ENCODE measurements at places on chromosomes 1 and 21.

GRCh38 chr1:37290718-37291117 lies 183.7 kb upstream of the ZC3H12A start:
- DNase-seq = no peak

- no peak for DNase-seq
These were observed 20.0 kb upstream of the WARS2 start for GRCh38 chr1:119160409-119160808.

- DNase-seq = peak; percentile 56
These were observed 1.7 kb downstream of the DCAF8 start for GRCh38 chr1:160260406-160261382.

- peak; percentile 65 for DNase-seq
These were observed 33.6 kb downstream of the RUNX1 start for GRCh38 chr21:35015435-35016024.

- DNase-seq = no peak
These were observed 18.6 kb upstream of the TTC34 start for GRCh38 chr1:2819831-2820730.

DNA sequence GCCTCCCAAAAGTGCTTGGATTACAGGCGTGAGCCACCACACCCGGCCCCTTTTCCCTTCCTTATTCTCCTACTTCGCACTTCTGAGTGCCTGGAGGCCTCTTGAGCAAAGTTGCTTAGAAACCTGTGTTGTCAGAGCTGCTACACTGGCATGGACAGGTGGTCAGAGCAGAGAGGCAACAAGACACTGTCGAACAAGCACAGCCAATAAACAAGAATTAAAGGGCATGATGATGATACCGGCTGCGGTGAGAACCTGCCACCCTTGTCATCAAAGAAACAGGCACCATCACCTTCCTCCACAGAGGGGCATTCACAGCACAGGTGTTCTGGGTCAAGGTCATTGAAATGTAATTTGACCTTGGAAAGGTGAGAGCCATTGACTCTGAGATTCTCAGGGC lies 23.3 kb downstream of the STUM start:
- peak; percentile 13 for DNase-seq

- no peak for DNase-seq
These were observed 115.9 kb downstream of the IFI44 start for GRCh38 chr1:78765489-78765888.

GRCh38 chr1:2646837-2647236 lies 14.0 kb upstream of the MMEL1 start:
- DNase-seq = peak; percentile 12

DNA sequence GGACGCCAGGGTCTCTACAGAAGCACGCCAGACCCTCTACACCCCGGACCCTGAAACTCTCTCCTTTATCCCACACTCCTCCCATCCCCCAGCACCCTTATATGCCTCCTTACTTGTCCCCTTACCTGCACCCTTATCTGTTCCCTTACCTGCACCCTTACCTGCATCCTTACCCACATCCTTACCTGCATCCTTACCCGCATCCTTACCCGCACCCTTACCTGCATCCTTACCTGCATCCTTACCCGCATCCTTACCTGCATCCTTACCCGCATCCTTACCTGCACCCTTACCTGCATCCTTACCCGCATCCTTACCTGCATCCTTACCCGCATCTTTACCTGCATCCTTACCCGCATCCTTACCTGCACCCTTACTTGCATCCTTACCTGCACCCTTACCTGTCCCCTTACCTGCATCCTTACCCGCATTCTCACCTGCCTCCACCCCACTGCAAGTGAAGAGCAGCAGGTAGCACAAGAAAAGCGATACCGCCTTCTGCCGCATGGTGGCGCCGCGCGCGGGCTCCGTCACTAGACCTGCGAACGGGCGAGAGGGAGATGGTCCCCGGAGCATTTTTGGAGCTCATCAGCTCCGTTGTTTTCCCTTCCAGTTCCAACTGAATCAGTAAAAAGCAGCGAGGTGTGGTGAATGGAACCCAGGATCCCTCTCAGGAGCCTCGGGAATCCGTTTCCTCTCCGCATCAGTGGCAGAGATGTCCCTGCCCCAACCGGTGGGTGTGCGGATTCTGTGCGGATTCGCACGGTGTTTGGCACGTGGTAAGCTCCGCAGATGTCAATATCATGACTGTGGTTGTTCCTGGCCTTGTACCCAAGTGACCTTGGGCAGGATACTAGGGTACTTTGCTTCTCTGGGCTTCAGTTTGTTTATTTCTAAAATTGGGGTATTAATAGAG lies 2.9 kb downstream of the IFI6 start:
- DNase-seq = peak; percentile 84

DNA sequence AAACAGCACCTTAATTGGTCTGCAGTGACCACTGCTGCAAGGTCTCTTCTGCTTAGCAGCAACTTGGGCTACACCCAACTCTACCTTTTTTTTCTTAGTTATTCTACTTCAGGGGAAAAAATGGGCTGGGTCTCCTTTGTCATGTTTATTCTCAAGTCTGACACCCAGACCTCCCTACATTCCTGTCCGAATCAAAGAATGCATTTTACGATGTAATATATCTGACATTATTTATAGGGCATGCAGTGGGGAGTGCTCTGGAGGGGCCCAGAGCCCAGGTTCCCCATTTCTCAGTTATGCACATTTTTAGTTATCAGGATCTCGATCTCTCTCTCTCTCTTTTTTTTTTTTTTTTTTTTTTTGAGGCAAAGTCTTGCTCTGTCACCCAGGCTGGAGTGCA lies 50.5 kb downstream of the OPTC start:
- DNase-seq = no peak

DNA sequence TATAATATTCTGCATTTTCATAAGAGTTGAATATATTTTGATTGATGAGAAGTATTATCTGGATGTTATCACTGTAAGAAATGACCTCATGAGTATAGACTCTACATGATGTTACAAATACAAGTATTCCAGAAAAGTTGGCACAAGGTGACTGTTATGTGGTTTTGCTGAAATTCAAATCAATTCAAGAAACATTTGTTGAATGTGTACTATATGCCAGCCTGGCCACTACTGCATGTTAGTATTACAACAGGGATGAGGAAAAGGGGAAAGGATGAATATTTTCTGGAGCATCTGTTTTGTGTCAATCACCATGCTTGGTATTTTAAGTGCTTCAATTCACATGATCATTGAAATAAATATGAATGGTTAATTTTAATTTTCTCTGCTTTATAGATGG lies 250.9 kb upstream of the PBX1 start:
- no peak for DNase-seq

- no peak for DNase-seq
These were observed 19.1 kb upstream of the AVPR1B start for GRCh38 chr1:206136241-206136640.

DNA sequence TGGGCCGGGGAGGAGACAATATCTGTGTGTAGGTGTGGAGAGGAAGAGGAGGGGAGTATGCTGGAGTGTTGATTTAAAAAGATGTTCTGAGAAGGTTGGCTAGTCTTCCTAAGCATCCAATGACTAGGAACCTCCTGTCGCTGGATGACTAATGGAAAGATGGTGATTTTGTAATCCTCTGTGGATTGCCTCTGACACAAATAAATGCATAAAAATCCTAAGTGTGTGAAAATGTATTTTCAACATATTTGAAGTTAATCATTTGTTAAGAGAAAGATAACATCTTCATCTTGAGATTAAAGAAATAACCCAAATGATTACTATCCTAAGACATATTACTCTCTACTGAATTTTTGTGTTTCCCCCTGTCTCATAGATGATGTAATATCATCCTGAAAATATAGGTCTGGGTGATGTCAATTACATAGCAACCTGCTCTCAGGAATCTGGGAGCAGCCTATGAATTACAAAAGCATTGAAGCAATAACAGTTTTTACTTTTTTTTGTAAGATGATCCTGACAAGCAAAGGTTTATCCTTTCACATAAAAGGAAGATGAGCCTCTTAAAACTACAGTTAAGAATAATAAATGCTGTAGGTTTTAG lies 220.5 kb upstream of the MAP1LC3C start:
- DNase-seq = no peak

- DNase-seq = no peak
These were observed 9.1 kb upstream of the COA7 start for GRCh38 chr1:52706941-52707926.

DNA sequence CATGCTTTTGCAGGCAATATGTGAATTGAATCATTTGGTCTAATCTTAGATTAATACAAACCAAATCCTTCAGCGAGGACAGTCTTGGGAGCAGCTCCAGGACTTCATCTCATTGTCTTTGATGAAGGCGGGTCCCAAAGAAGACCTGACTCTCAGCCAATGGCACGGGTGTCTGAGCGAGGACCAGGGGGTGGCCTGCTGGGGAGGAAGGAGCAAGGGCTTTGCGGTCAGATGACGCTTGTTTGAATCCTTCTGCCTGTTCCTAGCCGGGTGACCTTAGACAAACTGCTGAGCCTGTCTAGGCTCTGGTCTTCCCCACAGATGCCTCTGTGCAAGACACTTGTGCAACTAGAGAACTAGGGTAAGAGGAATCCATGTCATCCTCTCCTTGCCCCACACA lies 312.1 kb upstream of the VAMP3 start:
- no peak for DNase-seq

DNA sequence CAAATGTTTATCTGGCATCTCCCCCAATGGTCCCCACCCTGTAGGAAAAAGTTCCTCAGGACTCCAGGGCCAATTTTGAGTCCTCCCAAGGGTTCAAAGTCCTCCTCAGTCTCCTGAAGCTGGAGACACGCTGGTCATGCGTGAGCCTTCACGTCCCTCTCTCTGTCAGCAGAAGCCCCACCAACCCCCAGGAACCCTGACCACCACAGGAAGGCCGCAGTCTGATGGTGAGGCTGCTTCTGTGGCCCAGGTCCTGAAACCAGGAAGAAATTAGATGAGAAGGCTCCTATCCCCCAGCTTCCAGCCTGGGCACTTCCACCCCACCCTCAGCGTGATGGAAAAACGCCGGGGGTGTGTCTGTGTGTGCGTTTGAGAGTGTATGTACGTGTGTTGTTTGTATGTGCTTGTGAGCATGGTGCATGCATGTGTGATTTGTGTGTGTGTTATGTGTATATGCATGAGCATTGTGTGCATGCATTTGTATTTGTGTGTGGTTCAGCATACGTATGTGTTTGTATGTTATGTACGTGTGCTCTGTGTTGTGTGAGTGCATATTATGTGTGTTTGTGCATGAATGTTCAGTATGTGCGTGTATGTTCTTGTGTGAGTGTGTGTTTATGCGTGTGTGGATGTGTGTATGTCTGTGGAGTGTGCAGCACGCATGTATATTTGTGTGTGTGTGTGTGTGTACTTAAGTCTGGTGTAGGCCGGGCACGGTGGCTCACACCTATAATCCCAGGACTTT lies 92.5 kb downstream of the SIK1 start:
- DNase-seq = no peak

DNA sequence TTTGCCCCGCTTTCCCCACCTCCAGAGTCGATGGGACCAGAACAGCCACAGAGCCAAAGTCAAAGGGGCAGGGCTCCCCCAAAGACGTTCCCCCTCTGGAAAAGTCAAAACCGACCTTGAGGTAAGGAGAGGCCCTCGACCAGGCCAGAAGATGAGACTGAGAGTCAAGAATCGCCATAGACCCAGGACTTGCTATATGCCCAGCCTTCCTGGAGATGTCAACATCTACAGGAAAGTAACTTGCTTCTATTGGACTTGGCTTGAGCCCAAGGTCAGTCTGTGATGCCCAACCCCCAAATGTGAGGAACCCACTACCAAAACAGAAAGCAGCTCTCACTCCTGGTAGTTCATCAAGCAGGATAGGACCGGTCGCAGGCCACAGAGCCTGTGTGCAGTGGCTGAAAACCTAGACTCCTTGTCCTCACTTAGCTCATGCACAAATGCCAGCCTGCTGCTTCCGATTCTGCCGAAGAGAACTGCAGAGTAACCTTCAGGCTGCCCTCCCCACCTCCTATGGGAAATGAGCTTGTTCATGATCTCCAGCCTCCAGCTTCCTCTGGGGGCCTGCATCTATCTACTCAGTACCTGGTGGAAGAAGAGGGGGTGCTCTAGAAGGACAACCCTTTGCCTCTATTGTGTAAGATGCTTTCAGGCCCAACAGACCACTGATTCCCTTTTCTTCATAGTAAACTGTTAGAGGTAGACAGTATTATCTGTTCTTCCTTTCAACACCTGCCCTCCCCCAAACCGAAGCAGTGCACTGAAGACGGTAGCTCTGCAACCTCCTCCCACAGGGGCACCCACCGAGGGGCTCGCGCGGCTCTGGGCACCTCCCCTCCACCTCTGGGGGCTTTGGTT lies 1.4 kb downstream of the ACOT7 start:
- DNase-seq = peak; percentile 58

DNA sequence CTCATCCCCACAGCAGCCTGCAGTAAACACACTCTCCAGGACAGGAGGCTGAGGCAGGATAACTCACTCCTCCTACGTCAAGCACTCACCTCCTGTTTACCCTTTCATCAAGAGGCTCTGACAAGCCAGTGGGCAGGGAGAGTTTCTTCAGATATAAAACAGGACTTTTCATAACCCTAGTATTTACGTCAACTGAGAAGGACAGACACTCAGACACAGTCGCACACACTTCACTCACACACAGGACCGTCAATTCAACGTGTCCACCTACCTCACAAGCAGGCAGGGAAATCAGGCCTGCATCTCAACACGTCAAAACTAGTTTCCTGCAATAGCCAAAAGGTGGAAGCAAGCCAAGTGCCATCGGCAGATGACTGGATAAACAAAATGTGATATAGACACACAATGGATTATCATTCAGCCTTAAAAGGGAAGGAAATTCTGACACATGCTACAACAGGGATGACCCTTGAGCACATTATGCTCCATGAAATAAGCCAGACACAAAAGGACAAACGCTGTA lies 48.6 kb downstream of the ITPKB start:
- DNase-seq = peak; percentile 96

GRCh38 chr1:12276225-12276624 lies 46.4 kb downstream of the VPS13D start:
- DNase-seq = peak; percentile 49

DNA sequence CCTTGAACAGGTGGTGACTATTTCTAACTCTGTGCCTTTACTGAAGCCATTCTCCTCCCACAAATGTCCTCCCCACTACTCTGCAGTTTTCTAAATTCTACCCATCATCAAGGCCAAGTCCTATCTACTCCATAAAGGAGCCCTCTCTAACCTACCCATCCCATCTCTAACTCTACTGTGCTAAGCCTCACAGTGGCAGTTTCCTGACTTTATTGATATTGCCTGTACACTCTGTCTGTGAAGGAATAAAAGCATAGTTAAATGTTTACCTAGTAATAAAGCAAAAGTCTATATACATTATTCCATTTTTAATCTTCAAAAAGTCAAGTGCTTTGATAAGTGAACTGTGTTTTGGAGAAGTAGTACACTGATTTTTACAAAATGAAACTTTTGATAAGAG lies 178.4 kb upstream of the HMCN1 start:
- DNase-seq = no peak

DNA sequence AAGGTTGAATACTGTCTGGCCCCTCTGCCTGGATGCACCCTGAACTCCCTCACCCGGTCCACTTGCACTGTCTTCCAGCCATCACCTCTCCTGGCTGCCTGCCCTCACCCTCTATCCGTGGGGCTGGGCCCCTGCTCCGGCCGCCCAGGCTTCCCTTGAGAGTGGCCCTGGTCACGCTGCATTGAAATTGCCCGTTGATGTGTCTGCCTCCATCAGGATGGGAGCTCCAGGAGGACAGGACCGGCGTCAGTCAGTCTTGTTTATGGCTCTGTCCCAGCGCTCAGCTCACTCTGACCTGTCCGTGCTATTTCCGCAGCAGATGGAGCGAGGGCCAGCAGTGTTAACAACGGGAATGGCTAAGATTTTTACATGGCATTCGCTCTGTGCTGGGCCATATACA lies 34.9 kb downstream of the FOXO6 start:
- DNase-seq = peak; percentile 39

GRCh38 chr1:82445827-82446226 lies 645.1 kb downstream of the ADGRL2 start:
- no peak for DNase-seq

GRCh38 chr1:17194615-17195528 lies 10.1 kb upstream of the PADI1 start:
- DNase-seq = peak; percentile 8

All from DMS53 (cell line).